Anterior cingulate cortex (tissue), 58 donors: ENCODE measurements at places on chromosomes 7 and 10.

DNA sequence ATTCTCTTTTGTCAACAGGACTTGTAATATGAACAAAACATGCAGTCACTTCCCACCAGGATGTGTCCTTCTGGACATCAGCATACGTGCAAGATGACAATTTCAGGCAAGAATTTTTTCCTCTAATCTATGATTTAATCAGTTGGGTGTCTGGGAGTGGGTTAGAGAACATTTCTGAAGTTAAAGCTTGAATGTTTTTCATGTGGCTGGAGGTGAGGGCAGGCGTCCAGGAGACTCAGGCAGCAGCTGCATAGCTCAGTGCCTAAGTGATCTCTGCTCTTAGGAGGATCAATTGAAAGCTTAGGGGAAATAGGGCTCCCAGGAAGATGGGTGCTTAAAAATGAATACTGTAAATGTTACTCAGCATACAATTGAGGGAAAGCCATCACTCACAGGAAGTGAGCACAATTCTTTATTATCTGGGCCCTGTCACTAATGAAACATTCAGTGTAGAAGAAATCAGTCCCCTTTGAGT, 457.6 kb upstream of the KLF6 start:
- no peak for DNase-seq

DNA sequence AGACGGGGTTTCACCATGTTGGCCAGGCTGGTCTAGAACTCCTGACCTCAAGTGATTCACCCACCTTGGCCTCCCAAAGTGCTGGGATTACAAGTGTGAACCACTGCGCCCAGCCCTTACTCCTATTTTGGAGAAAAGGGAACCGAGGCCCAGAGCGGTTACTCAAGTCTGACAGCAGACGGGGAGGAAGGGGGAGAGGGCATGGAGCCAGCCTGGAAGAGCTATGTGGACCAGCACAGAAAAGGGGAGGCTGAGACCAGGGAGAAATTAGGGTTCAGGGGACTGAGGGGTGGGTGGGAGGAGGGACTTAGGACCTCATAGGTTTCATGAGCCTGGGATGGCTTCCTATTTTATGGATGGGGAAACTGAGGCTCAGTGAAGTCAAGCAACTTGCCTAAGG, 1.5 kb downstream of the SFRP5 start:
- no peak for DNase-seq

DNA sequence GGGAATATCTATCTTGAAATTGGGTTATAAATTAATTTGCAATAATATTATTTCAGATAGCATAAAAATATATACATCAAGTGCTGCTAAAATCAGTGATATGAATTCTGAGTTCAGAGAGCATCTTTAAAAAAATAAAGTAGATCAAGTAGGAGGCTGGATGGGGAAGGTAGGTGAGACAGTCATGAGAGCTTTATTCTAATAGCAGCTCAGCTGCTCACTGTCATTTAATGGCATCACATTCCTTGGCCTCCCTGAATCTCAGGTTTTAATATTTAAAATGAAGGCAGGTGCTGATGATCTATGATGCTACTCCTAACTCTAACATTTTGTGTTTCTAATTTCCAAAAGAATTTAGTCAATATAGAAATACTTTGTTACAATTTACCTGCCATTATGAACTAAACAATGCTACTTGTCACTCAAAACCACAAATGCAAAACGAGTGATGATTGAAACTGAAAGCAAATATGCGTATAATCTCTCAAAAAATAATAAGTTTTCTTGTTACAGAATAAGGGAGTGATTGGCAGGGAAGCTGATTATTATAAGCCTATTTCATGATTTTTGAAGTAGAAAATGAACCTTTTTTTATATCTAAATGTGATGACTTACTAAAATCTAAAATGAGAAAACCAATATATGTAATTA, 147.6 kb upstream of the CSTF2T start:
- no peak for DNase-seq

- DNase-seq = no peak
Observed at GRCh38 chr7:4745265-4745919, 30.0 kb upstream of the AP5Z1 start.

DNA sequence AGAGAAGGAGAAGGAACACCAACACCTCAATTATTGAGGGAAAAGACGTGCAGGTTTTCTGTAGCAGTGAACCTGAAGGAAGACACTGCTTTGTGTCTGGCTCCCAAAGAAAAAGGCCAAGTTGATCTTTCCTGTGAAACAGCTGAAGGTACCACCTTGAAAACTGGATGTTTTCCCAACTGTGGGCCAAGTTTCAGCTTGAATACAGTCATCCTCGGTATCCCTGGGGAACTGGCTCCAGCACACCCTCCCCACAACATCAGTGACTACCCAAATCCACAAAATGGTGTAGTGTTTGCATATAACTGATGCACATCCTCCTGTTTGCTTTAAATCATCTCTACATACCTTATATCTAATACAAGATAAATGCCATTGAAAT, 297.0 kb upstream of the PITRM1 start:
- no peak for DNase-seq

DNA sequence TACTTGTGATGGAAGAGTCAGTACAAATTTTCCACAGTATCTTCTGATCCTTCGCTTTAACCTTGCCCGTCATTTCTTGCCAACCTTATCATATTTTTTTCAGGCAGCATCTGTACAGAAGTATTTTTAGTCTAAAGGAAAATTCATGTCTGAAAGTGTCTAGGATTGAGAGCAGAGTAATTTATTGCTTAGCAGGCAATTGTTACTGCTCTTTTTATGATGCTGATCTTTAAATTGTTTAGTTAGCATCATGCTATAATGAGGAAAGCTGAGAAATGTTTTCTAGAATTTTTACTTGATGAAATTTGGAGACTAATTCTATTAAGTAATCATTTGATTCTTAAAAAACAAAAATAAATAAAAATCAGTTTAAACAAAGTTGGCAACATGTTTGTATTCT, 20.6 kb downstream of the KAT6B start:
- DNase-seq = no peak

DNA sequence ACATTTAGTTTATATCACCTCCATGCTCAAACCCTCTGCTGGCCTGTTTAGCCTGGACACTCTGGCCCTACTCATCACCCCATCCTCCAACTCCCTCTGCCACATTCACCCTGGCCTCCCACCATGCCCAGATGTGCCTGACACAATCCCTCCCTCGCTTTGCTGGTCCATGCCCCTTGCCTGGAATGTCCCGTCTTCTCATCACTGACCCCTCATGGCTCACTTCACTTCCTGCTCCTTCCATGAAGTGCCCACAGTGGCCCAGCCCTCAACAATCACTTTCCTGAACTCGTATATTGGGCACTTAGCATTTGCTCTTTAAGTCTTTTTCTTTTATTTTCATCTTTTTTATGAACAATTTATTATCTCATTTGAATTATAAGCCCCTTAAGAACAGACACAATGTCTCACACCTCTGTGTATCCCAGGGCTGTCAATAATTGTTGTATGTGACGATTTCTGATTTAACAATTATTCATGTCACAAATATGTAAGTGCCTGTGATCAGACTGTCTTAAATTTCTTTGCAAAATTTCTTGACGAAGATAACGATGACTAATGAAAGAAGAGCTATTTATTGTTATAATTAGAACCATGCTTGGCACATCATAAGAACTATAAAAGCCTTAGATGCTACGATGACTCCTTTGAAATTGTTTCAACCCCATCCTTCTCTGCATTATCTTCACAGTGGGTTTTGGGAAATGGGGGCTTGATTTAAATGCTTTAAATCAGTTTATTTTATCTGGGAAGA, 209.9 kb upstream of the YAE1 start:
- DNase-seq = no peak

DNA sequence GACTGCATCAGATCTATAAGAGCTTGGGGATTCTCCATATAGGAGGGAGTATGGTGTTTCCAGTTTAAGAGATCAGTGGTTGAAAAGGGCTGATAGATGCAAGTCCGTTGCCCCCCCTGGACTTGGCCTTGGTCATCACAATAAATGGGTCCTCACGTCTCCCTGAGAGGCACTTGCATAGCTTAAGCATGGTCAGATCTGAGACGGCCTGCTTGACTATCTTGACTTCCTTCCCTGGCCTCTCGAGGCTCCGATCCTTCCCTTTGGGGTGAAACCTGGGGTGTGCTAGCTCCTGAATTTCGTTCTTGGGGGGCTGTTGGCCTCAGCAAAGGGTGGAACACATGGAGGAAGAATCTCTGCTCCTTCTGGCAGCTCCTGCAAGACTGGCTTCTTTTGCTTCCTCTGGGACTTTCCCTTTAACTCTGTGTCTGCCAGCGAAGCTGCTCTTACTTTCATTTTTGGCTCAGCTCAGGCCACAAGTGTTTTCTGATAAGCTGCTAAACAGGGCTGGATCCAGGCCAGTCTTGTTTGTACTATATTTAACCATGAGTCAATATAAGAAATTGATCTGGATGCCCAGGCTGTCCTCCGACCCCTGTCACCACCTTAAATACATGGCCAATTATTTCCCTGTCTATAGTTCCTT, 11.2 kb upstream of the ZNF485 start:
- DNase-seq = no peak

DNA sequence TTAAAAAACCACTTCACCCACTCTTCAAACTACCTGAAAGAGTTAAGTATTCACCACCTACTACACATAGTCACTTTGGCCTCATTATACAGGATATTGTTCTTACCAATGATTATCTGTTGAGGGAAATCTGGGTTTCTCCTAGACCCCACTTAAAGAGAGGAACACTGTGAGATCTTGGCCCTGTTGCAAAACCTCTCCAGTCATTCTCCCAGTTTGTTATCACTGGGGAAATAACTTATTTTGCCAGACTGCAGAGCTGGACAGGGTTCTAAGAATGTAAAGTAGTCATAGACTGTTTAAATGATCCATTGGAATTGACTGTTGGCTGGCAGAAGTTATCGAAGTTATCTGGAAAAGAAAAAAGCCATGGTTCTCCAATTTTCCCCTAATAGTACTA, 143.8 kb downstream of the HGF start:
- no peak for DNase-seq

- no peak for DNase-seq
Observed at GRCh38 chr7:107501593-107501992, 31.7 kb downstream of the GPR22 start.

- no peak for DNase-seq
Observed at GRCh38 chr7:124857672-124858235, 71.9 kb downstream of the POT1 start.

GRCh38 chr10:810351-810846, 120.9 kb upstream of the DIP2C start:
- no peak for DNase-seq

DNA sequence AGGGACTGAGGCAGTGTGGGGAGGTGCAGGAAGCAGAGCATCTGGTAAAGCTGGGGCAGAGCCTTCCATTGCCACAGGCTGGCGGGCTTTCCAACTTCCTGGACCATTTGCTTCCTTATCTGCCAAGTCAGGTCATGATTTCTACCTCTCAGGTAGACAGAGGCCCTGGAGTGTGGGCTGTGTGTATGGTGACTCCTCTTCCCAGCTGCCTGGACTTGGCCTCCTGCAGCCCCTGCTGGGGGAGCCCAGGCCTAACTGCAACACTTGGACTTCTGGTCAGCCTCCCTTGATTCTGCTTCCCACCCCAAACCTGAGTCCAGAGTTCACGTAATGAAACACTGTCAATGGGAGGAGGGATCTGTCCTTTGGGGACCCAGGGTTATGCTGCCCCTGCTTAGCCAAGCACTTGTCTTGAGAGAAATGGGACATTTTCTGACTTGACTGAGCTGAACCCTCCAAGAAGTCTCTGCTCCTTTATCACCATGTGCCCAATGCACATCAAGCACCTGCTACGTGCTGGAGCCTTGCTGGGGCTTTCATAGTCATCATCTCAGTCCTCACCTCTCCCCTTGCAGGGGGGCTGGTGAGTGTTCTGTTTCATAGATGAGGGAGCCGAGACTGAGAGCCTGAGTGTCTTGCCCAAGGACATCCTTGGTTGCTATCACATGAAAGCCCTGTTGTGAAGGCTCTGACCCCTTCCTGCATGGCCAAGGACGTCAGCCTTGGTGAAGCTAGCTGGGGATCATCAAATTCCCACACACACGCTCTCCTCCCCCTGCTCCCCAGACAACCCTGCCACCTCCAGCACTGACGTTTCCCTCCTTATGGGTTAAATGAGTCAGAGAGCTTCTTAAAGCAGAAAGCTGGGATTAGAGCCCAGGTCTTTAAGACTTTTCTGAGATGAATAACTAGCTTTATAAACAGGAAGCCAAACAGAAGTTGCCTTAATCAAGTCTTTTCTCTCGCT, 3.4 kb downstream of the CLEC2L start:
- DNase-seq = no peak

GRCh38 chr10:88913127-88913526, 33.1 kb downstream of the STAMBPL1 start:
- DNase-seq = no peak

GRCh38 chr7:92652536-92652935, 62.3 kb upstream of the FAM133B start:
- no peak for DNase-seq

DNA sequence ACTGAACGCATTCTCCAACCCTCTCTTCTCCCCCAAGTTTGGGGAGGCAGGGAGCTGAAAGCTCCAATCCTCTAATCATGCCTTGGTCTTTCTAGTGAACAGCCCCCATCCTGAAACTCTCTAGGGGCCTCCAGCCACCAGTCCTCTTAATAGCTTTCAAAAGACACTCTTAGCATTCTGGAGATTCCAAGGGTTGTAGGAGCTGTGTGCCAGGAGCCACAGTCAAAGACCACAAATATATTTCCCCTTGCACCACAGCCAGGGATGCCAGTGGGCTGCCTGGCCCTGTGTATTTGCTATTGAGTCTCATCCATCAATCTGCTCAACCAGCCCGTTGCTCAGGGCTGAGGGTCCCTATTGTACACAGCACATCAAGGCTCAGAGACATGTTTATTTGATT, 18.5 kb upstream of the MLXIPL start:
- DNase-seq = no peak

GRCh38 chr7:74514131-74514591, 60.5 kb downstream of the GTF2IRD1 start:
- no peak for DNase-seq

GRCh38 chr7:117901089-117901797, 28.0 kb upstream of the CTTNBP2 start:
- DNase-seq = no peak

GRCh38 chr7:3218411-3219225, 82.4 kb upstream of the SDK1 start:
- no peak for DNase-seq

- no peak for DNase-seq
Observed at GRCh38 chr10:4867520-4868356, 41.7 kb downstream of the AKR1E2 start.

GRCh38 chr10:43856299-43856698, 207.6 kb upstream of the ZNF32 start:
- DNase-seq = no peak

DNA sequence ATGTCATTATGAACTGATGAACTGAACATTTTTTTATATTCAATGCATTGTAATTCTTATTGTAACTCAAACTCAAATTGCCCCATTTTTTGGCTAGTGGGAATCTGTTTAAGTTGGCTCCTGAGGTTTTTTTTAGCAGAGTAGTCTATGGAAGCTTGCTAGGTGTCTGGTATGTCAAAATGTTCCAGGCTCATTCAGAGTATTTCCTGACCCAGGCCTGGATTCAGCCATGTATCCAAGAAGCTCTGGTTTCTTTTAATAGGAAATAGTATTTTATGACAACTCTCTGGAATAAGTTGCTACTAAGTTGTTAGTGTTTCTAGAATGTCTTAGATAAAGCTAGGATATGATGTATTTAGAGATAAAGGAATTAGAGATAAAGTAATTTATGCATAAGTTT, 288.0 kb downstream of the ARL4A start:
- no peak for DNase-seq

GRCh38 chr10:115049960-115050359, 43.2 kb upstream of the ATRNL1 start:
- no peak for DNase-seq
